Cerebellar nuclear complex (tissue), 1 donor: ENCODE measurements at places on chromosomes 6 and 20.

DNA sequence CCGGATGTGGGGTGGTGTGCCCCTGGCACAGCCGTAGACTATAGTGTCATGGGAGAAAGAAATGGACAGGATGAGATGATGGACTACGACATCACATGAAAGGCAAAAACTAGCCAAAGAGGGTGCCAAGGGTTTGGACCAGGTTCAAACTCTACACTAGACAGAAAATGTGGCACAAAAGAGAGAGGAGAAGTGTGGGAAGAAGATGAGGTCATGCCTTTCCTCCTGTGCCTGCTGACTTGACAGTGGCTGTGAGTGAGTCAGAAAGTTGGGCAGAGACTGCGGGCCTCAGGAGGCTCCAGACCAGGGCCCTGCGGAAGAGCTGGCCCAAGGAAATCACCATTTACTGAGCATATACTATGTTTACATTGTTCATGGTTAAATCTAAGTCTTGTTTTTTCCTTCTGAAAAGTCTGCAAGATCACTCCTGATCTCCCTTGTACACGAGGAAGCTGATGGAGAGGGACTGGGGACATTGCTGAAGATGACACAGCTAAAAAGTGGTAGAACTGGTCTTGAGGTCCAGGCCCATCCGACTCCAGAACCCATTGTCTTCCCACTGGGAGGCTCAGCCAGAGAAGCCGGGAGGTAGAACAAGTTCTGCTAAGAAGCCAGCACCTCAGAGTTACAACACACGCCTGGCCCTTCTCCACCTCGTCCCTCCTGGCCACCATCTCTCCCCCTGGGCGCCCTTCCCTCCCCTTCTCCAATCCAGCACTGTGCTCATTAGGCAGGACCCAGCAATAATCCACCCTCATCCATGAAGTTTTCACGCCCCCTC lies 35.6 kb downstream of the CNKSR3 start:
- no peak for DNase-seq

- DNase-seq, result no peak
These were observed 57.0 kb downstream of the MAP1LC3A start for GRCh38 chr20:34615477-34615876.

- DNase-seq, result no peak
These were observed 3.9 kb upstream of the LY6G6D start for GRCh38 chr6:31711233-31711632.

- DNase-seq, result no peak
These were observed 59.2 kb downstream of the STMND1 start for GRCh38 chr6:17161076-17161475.

- no peak for DNase-seq
These were observed 1279.8 kb downstream of the EPHA7 start for GRCh38 chr6:92139601-92140000.

DNA sequence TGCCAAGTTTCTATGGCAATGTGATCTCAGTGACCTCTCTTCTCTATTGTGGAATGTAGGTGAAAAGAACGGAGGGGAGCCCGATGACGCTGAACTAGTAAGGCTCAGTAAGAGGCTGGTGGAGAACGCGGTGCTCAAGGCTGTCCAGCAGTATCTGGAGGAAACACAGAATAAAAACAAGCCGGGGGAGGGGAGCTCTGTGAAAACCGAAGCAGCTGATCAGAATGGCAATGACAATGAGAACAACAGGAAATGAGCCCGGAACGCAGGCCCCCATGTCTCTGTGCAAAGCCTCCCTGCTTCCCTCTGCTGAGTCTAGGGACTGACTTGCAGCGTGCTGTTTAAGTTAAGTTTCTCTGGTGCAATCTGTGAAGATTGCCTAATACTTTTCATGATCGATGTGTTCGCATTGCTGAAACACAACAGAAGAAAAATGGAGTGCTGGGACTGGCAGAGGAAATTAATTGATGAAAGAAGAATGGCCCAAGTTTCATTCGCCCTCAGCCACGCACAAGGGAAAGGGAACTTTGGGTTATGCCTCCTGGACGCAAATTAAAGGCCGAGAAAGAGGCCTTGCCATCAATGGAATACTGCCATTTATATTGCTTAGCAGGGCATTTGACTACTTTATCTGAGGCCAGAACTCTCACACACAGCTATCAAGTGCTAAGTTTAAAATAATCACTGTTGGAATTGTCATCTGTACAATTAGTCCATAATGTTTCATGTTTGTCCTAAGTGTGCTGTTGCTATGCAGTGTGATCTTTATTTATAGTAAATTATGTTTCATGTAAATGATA lies 146.4 kb downstream of the AKAP7 start:
- no peak for DNase-seq

GRCh38 chr20:20731945-20732296 lies 19.5 kb upstream of the RALGAPA2 start:
- no peak for DNase-seq

DNA sequence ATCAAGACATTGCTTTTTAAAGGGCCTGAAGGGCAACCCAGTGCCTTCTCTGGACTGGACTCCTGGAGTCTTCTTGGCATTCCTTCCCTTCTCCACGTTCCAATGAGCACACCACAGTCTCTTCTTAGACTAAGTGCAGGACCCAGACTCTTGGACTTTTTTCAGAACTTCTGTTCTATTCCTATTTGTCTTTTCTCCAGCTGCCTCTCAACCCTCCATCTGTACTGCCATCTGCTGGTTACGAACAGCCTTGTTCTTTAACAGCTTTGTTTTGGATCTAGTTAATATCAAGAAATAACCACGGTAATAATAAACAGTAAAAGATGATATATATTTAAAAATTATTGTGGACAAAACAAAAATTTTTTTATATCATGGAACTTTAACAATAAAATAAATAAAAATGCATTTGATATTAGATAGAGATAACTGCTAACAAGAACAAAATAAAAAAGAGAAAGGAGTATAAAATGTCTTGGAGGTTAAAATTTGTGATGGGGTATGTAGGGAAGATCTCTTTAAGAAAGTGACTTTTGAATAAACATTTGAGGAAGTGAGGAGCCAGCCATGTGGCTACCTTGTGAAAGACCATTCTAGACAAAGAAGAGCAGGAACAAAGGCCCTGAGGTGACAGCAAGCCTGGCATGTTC lies 105.1 kb upstream of the HCRTR2 start:
- no peak for DNase-seq

- DNase-seq, result no peak
These were observed 14.2 kb upstream of the SLC22A7 start for GRCh38 chr6:43283905-43284304.

- no peak for DNase-seq
These were observed 116.2 kb downstream of the ME1 start for GRCh38 chr6:83314693-83315092.

- DNase-seq, result no peak
These were observed 15.5 kb downstream of the SYTL3 start for GRCh38 chr6:158665332-158665731.

GRCh38 chr20:41701588-41702348 lies 83.6 kb upstream of the CHD6 start:
- no peak for DNase-seq

GRCh38 chr6:123838505-123839234 lies 35.0 kb downstream of the NKAIN2 start:
- no peak for DNase-seq

DNA sequence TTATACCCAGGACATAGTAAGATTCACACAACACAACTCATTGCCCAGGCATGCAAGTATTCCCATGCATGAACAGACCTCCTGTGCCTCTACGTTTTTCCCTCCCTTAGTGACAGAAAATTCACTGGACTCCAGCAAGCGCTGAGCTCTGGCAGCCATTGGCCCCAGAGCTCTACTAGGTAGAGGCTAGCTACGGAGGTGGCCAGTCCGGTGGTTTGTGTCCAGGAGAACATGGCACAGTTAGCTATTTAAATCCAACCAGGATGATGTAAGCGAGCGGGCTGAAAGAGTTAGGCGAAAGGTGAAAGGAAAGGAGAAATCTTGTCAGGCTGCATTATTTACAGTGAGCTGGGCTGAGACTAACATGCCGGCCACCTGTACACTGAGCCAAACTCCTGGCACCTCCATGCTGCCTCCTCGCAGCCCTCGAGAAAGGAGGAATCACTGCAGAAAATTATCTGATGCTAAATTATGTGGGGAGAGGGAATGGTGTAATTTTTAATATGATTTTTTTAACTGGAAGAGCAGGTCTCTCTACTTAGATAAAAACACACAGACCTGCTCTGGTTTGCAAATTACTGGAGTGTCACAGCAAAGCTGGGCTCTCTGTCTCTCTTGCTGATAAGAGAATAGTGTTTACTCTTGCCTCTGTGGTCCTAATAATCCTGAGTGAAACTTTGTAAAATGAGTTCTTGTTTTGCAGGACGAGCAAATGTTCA lies 50.1 kb upstream of the ARMC2 start:
- DNase-seq, result peak; percentile 81

DNA sequence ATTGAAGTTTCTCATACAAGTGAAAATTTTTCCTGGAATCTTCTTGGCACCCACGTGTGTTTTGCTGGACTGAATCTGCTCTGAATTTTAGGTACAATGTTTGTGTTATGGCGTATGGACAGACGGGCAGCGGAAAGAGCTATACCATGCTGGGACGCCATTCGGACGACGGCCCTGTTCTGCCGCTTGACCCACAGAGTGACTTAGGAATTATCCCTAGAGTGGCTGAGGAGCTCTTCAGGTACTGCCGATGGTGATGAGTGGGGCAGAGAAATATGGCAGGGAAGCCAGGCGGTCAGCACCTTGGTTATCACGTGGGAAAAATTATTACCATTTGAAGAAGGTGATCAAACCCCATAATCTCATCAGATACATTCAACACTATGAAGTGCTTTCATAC lies 36.3 kb downstream of the KIF25 start:
- DNase-seq, result no peak

DNA sequence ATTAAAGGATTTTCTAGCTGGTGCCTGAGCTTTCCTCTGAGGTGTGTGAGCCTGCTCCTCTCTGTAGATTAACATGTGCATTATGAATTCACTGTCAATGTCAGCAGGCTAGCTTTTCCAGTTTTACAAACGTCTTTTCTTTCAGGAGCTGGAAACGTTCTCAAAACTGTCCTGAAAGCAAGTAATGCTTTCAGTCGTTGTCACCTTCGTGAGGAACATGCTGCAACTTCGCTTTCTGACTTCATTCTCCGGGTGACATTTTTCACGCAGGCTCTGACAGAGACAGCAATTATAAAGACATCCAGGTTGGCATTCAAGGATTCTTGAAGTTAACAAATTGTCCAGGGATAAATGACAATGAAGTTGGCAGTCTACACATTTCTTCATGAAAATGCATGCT lies 671.5 kb downstream of the DHX35 start:
- no peak for DNase-seq

GRCh38 chr6:112100561-112100960 lies 13.2 kb downstream of the FAM229B start:
- DNase-seq, result no peak

DNA sequence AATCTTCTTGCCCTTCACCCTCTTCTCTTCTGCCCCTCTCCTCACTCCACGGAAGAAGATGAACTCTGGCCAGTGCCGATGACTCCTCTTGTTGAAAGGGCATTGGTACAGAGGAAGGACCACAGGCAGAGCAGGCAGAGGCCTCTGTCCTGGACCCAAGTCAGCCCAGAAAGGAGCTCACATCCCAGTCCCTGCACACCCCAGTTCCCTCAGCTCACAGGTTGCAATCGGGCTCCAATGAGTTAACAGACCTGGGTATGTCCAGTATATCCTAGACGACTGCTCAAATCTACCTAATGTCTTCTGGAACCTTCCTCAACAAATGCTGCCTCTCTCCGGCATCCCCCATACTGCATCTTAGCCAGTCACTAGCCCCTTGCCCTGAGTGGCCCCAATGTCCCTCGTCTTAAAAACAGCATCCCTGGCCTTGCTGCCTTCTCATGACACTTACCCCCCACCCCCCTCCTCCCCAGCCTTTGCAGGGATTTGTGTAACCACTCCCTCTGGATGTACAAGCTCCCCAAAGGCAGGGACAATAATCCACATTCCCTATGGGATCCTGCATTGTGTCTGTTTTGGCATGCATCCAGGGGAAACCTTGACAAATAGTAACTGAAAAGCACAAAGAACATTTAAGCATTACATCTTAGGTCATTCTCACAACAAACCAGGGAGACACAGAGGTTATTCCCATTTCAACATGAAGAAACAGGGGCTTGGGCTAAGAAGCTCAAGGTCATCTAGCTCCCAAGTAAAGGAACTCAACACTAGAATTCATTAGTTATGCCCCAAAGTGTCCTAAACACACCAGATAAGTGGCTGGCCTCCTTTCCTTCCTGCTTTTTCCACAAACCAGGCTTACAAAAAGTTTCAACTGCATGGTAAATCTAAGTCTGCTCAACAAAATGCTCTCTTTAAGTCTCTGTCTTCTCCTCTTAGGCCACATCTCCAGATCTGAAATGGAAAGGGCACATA lies 45.1 kb downstream of the TRERF1 start:
- DNase-seq, result no peak

DNA sequence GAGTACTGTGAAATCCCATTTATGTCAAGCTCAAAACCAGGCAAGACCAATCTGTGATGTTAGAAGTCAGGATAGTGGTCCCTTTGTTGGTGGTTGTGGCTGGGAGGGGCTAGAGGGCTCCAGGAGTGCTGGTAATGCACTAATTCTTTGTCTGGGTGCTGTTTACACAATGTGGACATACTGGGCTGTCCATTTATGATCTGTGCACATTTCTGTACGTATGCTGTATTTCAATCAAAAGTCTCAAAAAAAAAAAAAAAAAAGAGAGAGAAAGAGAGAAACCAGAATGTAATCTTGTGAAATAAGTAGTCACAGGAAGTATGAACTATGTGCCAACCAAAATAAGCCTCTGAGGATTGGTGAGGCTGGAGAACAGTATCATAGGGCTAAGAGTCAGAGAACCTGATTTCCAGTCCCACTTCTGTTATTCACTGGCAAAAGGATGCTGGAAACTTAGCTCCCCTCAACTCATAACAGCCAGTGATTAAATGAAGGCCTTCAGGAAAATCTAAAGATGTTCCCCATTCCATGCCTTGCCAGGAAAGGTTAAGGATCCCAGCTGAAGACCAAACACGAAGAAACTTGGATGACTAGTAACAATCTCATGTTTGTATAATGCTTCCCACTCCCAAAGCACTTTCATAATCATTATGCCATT lies 19.6 kb upstream of the TRAM2 start:
- DNase-seq, result no peak
